ENCODE measurements at places on chromosomes 5 and 9.

- no peak for DNase-seq
Observed at GRCh38 chr9:114314881-114315722, 7.8 kb upstream of the ORM1 start.

DNA sequence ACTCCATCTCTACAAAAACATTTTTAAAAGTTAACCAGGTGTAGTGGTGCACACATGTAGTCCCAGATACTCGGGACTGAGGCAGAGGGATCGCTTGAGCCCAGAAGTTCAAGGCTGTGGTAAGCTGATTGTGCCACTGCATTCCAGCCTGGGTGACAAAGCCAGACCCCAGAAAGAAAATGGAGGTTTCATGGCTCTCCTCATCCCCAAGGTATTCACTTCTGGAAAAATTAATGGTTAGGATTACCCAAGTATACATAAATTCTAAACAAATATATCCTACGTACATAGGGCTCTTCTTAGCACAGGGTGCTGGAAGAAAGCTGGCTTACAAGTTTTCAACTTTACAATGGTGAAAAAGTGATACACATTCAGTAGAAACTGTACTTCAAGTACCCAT lies 18.6 kb upstream of the RECK start:
- DNase-seq, result no peak

DNA sequence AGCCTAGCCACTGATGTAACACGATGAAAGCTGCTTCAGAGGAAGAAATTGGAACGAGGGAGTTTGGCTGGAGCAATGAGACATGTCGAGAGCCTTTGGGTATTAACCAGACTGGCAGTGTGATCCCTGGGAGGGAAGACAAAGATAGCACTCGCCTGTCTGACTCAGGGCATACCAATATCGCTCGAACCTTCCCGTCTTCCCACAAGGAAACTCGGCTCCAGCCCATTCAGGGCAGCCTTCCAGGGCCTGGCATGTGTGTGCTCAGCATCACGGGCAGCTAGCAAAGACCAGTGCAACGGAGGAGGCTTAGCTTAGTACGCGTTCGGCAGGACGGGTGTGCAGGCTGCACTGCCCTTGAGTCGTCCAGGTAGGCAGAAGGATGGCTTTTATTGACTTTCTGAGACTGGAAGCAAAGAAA lies 356.9 kb upstream of the WWC1 start:
- no peak for DNase-seq

DNA sequence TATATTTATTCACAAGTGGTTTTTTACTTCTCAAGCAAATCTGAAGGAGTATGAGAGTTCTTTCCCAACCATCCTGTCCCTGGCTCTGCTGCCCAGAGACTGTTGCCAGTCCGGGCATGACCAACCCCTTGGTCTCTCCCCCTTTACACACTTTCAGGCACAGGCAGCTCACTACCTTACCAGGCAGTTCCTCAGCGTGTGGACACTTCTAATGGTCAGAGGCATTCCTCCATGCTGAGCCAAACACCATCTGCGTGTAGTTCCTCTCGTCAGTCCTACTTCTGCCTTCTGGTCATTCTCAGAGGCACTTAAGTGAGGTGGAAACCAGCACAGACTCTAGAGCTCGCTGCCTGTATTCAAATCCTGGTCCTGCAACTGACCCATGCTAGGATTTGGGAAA lies 56.1 kb downstream of the TSTD2 start:
- no peak for DNase-seq

GRCh38 chr9:96136992-96137670 lies 164.8 kb downstream of the HSD17B3 start:
- peak; percentile 89 for DNase-seq

DNA sequence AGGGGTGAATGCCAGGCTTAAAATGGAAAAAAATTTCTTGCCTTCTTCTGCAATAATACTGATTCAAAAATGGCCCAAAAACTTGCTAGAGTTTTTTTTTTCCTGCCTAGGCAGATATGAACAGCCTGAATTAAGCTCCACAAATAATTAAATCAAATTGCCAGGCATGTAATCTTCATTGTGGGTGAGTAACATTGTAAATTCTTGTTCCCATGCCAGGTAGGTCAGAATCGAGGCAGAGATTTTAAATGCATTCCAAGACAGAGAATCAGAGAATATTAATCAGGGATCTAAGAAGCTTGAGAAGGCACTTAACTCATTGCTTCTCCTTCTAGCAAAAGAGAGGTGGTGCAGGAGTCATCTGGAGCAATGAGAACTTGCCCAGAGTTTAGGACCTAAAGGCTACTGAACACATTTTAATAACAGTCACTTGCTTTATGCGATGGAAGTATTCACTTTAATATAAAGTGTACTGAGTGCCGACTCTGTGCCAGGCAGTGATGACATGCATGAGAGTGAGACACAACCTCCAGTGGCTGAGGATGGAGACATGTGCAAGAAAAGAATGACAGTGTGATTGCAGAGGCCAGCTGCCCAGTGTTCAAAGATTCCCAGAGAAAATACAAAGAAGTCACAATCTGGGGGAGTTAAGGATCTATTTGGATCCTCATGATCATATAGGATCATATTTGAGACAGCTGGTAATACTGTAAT lies 102.3 kb downstream of the APBA1 start:
- DNase-seq, result peak; percentile 42

DNA sequence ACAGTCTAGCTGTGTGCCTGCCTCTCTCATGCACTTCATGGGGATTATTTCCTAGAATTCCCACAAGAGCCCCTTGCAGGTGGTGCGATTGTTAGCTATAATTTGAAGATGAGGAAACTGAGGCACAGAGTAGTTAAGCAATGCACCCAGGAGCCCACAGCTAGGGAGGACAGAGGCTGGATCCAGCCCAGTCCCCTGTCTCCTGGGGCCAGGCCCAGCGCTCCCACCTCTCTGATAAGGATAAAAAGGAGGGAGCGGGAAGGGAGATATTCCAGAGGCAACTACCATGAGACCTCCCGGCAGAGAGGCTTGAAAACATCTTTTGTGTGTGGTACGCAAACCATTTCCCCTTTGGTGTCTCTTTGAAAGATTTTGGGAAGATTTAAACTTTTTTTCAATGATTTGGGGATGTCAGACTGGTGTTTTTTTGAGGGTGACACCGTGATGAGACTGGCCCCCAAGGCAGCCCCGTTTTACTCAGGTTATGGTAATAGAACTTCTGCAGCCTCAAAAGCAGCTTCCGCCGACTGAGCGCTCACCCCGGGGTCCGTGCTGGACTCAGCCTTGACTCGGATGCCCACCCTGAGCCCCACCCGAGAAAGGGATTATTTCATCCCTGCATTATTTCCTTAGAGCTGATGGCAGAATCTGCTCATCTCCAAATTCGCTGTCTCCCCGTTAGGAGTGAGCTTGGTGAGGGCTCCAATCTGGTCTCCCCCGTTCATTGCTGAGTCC lies 144.7 kb upstream of the IER5L start:
- no peak for DNase-seq

GRCh38 chr5:62791059-62791458 lies 212.4 kb downstream of the LRRC70 start:
- peak; percentile 68 for DNase-seq

DNA sequence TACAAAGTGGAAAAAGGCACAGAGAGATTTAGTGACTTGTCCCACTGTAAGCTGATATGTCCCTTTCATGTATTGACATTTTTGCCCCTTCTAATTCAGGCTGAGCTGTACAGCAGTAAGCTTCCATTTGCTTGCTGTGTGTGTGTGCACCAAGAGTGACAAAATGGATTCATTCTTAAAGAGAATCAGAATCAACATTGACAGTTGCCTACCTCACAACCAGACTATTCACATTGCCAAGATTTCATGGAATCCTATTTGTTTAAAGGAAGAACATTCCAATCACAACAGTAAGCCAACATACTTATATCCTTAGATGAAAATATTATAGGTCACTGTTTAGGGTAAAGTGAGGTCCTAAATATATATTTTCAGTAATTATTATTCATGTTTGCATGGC lies 102.6 kb downstream of the TMEM232 start:
- peak; percentile 41 for DNase-seq

DNA sequence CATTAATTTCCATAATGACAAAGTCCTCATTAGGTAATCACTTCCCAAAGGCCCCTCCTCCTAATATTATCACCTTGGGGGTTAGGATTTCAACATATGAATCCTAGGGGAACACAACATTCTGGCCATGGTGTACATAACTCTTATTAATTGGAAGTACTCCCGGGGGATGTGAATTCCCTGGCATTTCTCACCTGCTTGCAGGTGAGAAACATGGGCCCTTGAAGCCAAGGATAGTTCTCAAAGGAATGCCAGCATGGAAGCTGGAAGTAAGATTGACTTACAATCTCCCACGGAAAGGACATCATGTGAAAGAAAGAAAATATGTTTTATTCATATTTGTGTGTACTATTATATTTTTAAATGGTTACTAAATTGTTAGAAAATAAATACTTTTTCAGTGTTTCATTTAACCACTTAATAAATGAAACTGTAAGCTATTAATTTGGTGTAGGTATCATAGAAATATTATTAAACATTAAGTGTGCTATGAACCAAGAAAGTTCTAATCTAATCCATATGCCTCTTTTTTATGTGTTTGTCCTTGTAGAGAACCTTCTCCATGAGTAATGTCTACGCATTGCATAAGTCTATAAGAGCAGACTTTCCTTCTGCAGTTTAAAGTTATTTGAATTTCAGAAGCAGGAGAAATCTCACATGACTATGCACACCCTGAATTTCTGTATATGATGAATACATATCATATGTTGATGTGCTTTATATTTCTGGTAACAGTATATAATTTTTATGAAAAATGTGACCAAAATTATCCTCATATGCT lies 59.4 kb downstream of the ANXA1 start:
- DNase-seq, result no peak

DNA sequence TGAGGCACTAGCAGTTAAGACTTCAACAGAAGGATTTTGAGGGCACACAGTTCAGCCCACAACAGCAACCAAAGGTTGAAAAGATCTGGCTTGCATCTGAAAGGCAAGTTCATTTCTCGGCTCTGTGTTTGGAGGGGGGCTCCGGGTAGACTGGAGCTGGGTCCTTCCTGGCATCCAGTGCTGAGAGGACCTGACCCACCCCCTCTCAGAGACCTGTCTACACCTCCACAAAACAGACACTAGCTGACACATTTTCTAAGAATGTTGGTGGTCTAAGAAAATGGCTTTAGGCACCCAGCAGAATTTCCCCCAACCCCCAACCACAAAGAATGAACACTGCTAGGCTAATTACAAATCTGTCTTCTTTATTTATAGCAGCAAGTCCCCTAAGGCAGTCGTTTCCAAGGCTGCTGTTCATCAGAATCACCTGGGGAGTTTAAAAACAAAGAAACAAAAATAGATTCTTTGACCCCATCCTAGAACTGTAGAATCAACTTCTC lies 6.2 kb upstream of the PTCH1 start:
- no peak for DNase-seq

DNA sequence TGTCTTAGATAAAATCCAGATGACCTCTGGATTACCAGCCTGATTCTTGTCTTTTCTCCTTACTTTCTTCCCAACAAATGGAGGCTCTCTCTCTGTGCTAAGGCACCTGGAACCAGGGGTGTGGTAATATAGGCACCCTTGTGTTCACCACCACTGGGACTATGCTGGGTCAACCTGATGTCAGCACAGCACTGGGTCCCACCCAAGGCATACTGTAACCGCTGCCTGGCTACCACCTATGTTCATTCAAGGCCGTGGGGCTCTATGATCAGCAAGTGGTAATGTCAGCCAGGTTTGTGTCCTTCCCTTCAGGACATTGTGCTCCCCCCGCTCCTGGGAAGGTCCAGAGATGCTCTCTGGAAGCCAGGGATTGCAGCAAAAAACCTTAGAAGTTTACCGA lies 283.6 kb downstream of the TMEM232 start:
- no peak for DNase-seq

- no peak for DNase-seq
Observed at GRCh38 chr9:137774775-137775386, 102.7 kb upstream of the CACNA1B start.

- peak; percentile 83 for DNase-seq
Observed at GRCh38 chr5:143592648-143593047, 189.2 kb upstream of the NR3C1 start.

GRCh38 chr5:165138236-165138635 lies 1632.8 kb downstream of the MAT2B start:
- DNase-seq, result no peak

DNA sequence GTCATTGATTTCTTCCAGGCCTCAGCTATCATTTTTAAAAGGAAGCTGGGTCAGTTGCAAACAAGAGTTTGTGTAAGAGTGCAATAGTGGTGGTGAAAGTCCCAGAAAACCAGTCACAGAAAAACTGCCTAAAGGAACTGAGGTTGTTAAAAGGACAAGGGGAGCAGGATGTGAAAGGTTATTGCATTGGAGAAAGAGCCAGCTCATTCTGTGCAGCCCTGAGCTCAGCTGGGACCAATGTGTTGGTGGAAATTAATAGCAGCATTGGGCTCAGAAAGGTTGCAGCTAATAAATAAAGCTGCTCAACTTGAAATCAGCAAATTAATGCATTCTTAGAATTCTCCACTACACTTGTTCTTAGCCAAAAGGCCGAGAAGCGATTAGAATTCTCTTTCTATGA lies 34.9 kb downstream of the NREP start:
- DNase-seq, result no peak

GRCh38 chr9:83538172-83538889 lies at the start of gene FRMD3:
TSS of gene FRMD3 (minus strand) at chr9:83538401. CDS start at chr9:83538231, 170 bp downstream.
- peak; percentile 63 for DNase-seq

GRCh38 chr5:148839960-148840359 lies 13.5 kb downstream of the ADRB2 start:
- DNase-seq, result no peak

DNA sequence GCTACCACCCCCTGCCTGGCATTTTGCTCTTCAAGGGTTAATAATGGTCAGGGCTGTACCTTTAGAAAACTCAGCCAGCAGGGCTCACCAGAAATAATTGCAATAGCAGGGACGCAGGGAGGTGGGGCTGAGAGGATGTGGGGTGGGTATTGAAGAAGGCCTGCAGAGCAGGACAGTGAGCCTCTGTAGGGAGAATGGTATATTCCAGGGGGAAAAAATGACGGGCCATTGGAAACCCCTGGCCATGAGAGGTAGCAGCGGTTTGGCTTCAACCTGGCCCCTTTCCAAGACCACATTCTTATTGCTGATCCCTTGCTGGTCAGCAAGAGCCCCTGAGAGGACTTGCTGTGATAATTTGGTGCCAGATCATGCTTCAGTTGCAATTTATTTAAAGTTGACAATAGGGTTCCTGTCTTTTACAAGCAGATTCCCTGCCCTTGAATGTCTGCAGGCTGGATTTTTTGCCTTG lies 36.7 kb upstream of the CTNNA1 start:
- DNase-seq, result peak; percentile 57

DNA sequence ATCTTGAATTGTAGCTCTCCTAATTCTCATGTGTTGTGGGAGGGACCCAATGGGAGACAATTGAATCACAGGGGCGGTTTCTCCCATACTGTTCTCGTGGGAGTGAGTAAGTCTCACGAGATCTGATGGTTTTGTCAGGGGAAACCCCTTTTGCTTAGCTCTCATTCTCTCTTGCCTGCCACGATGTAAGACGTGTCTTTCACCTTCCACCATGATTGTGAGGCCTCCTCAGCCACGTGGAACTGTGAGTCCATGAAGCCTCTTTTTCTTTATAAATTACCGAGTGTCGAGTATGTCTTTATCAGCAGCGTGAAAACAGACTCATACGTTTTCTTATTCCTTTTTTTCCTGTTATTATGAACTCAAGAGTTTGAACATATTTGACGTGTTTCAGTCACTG lies 39.1 kb downstream of the RETREG1 start:
- no peak for DNase-seq

GRCh38 chr5:143447983-143448382 lies 44.5 kb upstream of the NR3C1 start:
- no peak for DNase-seq
